ENCODE measurements at places on chromosomes 11 and 22.

- H3K27ac ChIP-seq, result no peak overlapping the region
- H3K36me3 ChIP-seq, result no peaks in the 10 kb centered on the region
- H3K27me3 ChIP-seq, result no peaks in the 10 kb centered on the region
- no peak for DNase-seq
These were observed 193.6 kb downstream of the CWF19L2 start for GRCh38 chr11:107263844-107264563.

DNA sequence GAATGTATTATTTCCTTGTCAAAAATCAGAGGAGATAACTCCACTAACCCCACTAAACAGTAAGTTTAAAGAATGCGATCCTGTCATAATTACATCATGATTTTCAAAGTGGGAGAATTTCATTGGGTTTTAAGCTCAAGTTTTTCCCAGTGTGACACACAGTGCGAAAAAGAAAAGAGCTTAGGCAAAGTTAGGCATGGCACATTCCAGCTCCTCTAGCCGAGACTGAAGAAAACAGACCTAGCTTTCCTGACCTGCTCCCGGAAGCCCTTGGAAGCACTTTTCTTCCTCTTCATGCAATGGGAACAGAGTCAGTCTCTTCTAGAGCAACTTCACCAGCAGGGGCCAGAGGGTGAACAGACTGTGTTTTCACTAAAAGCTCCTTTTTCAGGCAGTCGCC, 76.6 kb upstream of the AKIP1 start:
- H3K4me3 ChIP-seq, result no peak overlapping the region
- peaks cover 17% of the 10 kb centered on the region for H3K4me1 ChIP-seq
- H3K36me3 ChIP-seq, result peaks cover 5% of the 10 kb centered on the region
- H3K27ac ChIP-seq, result no peak overlapping the region

DNA sequence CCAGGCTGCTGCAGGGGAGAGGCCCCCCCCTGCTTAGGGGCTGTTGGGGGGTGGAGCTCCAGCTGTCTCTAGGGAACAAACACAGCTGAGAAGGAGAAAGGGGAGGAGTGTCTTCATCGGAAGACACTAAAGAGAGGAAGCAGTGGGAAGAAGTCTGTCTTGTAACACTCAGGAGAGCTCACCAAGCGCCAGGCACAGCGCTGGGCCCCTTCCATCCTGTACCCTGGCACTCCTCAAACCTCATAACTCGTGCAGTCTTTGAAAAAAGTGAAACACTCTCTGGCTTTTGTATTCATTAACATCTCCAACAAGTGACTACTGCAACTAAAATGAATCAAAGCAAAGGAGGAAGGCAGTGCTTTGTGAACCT, 67.4 kb upstream of the PRDM11 start:
- H3K27me3 ChIP-seq, result peaks cover 41% of the 10 kb centered on the region
- H3K36me3 ChIP-seq, result no peaks in the 10 kb centered on the region
- H3K4me3 ChIP-seq, result no peak overlapping the region
- H3K27ac ChIP-seq, result no peak overlapping the region
- no peak for DNase-seq

DNA sequence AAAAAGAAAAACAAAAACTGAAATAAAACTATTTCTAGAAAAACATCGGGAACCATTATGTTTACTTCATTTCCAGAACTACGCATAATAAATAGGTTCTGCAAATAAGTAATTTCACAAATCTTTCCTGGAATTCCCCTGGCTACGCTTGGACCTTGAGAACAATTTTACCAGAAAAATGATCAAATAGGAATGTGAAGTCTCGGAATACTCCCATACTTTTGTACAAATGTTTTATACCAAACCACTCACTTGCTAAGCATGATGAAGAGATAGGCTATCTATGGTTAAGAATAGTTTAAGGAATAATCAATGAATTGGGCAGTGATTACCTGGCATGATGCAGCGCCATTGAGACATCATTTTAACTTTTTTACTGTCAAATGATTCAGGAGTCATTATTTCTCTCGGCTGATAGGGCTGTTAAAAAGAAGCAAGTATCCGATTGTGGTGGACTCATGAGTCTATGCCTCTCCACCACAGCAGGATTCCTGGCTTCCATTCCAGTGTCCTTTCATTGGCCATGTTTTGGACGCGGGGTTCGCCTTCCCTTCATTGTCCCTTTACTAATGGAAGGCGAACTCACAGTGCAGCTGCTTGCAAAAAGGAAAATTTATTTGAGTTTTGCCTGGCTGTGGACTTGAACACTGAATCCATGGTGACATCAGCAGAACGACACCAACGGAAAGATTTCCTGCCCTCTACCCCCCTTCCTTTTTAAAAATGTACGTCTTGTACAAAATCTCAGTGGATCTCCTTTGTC, 39.9 kb upstream of the BLID start:
- H3K27me3 ChIP-seq, result peaks cover 22% of the 10 kb centered on the region
- no peak overlapping the region for H3K27ac ChIP-seq
- H3K4me3 ChIP-seq, result no peak overlapping the region

DNA sequence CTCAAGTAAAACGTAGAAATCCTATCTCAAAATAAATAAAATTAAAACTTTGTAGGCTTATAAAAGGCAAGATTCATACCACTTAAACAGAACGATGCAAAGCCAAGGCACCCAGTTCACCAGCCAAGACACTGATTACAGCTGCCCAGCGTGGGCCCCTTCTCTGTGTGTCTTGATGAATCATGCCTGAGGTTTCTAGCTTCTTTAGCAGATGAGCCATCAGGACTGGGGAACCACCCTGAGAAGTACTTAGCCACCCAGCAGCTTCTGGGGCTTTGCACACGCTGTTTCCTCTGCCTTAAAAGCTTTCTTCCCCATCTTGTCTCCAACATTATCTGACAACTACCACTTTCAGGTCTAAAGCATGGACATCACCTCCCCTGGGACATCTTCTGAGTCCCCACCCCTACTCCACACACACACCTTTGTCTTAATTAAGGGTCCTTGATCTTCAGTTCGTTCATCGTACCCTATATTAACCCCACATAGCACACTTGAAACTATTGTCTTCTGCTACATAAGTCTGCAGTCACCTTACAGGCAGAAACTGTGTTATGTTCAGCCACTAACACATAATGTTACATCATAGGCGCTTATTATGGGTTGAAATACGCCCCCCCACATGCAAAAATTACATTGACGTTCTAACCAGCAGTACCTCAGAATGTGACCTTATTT, 8.7 kb upstream of the LAYN start:
- H3K4me1 ChIP-seq, result peaks cover 2% of the 10 kb centered on the region
- no peak overlapping the region for H3K27ac ChIP-seq
- no peaks in the 10 kb centered on the region for H3K36me3 ChIP-seq

GRCh38 chr11:130691581-130691980, 224.7 kb downstream of the SNX19 start:
- no peak for DNase-seq
- H3K27ac ChIP-seq, result no peak overlapping the region
- H3K36me3 ChIP-seq, result no peaks in the 10 kb centered on the region

GRCh38 chr11:116731097-116731761, 41.6 kb downstream of the BUD13 start:
- H3K4me1 ChIP-seq, result peaks cover 3% of the 10 kb centered on the region
- peaks cover 32% of the 10 kb centered on the region for H3K27me3 ChIP-seq
- H3K4me3 ChIP-seq, result no peak overlapping the region
- H3K36me3 ChIP-seq, result peaks cover 1% of the 10 kb centered on the region
- H3K27ac ChIP-seq, result no peak overlapping the region

DNA sequence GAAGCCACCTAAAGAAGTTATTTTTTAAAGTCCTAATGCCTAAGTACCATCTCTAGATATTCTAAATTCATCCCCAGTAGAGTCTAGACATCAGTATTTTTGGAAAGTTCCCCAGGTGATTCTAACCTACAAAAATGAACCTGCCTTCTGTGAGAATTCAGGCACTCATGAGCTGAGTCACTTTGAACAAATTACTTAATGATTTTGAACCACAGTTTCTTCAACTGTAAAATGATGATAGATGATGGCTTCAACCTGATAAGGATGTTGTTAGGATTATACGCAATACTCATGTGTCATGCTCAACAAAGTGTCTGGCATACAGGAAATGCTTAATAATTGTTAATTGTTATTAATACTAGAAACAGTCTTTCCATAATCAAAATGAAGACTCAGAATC, 82.8 kb upstream of the OR5AK2 start:
- H3K27ac ChIP-seq, result no peak overlapping the region
- peaks cover 17% of the 10 kb centered on the region for H3K4me1 ChIP-seq
- DNase-seq, result no peak
- no peaks in the 10 kb centered on the region for H3K36me3 ChIP-seq

GRCh38 chr22:29256606-29257325, 11.0 kb downstream of the RHBDD3 start:
- no peaks in the 10 kb centered on the region for H3K27me3 ChIP-seq
- H3K4me3 ChIP-seq, result no peak overlapping the region
- no peak overlapping the region for H3K27ac ChIP-seq
- H3K36me3 ChIP-seq, result no peaks in the 10 kb centered on the region

DNA sequence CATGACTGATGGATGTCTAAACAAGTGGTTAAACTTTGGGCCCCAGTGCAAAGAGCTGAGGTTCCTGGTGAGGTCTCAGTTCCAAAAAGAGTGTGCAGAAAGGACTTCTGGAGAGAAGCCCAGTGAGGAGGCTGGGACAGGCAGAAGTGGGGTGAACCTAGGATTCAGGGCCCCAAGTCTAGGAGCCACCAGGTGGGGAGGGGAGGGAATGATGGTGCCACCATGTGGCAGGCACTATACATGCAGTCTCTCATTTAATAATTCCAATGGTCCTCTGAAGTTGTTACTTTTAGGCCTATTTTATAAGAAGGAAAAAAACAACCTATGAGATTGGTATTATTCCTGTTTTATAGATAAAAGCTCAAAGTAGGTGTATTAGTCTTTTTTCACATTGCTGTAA, 102.0 kb downstream of the INSC start:
- H3K36me3 ChIP-seq, result no peaks in the 10 kb centered on the region
- no peak for DNase-seq
- H3K4me3 ChIP-seq, result no peak overlapping the region
- no peaks in the 10 kb centered on the region for H3K27me3 ChIP-seq

DNA sequence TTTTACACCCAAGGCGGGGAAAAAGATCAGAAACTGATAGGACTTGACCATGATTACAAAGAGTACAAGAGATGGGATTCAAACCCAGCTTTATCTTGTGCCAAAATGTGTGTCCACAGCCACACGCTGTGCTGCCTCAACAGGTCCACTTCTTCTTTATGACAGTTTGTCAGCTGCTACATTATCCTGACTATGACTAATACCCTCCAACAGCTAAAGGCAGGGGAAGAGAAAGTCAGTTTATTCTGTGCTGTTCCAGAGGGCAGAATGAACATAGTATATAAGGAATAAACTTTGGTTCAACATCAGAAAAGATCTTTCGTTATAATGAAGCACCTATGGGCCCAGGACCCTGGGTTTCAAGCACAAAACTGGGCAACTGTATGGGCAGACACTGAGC, 668.2 kb upstream of the TENM4 start:
- H3K4me3 ChIP-seq, result no peak overlapping the region
- no peak for DNase-seq
- no peaks in the 10 kb centered on the region for H3K27me3 ChIP-seq
- no peak overlapping the region for H3K27ac ChIP-seq
- H3K4me1 ChIP-seq, result peaks cover 15% of the 10 kb centered on the region
- no peaks in the 10 kb centered on the region for H3K36me3 ChIP-seq

- H3K4me1 ChIP-seq, result no peaks in the 10 kb centered on the region
- no peak for DNase-seq
- no peak overlapping the region for H3K27ac ChIP-seq
- no peak overlapping the region for H3K4me3 ChIP-seq
- peaks cover 20% of the 10 kb centered on the region for H3K27me3 ChIP-seq
These were observed 2.3 kb downstream of the PRR33 start for GRCh38 chr11:1889224-1889930.

DNA sequence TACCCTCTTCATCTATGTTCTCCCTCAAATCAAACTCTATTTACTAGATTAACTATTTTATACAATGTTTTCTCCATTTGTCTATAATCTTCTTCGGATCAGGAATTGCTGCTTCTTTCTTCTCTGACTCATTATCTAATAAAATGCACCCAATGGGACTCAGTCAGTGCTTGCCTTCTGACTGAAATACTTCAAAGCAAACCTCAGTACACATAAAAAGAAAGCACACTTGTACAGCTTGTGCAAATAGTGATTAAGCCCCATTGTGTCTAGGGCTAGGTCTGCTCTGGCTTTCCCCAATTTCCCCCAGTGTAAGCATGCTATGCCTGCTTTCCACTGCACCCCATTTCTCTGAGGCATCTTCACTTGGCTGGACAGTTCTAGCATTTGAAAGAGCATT, 118.6 kb upstream of the C11orf87 start:
- no peak overlapping the region for H3K27ac ChIP-seq
- peaks cover 49% of the 10 kb centered on the region for H3K27me3 ChIP-seq

DNA sequence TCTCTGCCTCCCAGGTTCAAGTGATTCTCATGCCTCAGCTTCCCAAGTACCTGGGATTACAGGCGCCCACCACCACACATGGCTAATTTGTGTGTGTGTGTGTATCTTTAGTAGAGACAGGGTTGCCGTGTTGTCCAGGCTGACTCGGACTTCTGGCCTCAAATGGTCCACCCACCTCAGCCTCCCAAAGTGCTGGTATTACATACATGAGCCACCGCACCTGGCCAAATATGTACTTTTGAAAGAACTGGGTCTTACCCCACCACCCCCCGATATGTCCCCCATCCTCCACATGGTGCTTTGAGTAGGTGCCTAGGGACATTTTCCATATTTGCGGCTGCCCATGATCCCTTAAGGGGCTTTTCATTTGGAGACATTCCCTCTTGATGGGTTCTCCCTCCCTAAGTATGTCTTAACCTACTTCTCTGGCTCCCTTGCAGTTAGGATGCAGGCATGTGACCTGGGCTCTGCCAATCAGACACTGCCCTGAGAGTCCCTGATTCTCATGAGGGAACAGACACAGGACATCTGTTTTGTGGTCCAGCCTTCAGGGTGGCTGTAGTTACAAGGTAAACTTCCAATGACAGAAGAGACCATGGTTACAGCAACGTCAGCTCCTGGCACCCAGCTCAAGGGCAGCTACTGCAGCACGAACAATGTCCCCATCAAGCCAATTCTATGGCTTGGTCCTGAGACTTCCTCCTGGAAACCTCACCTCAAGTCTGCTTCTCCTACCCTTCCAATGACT, 48.4 kb downstream of the CHST1 start:
- DNase-seq, result no peak
- H3K36me3 ChIP-seq, result no peaks in the 10 kb centered on the region
- peaks cover under 1% of the 10 kb centered on the region for H3K27me3 ChIP-seq
- H3K4me1 ChIP-seq, result no peaks in the 10 kb centered on the region

DNA sequence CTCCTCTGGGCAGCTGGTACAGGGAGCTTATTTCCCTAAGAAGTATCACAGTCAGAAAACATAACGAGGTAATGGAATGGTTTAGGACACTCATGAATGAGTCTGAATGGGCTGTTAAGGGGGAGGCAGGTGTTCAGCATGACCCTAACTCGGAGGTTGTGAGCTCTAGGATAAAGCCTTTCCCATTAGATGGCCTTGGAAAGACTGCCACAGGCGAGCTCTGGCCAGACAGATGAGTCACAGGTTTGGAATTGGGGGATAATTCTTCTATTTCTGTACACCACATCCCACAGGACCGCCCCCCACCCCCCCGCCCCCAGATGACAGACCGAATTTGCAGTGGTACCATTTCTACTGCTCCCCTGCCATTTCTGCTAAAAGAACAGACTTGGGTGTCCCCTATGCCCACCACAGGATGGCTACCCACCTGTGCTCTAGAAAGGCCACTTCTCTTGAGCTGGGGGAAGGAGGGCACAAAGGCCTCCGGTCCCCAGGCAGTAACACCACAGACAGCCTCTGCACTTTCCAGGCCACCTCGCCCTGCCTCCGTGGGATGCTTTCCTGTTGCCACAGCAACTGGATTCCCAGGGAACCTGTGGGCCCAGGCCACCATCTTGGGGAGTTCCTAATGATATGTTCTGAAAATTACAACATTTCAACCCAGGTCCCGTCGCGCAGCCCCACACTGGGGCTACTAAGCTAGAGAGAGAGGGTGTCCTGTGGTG, 76.7 kb downstream of the TRIM29 start:
- no peaks in the 10 kb centered on the region for H3K36me3 ChIP-seq
- DNase-seq, result no peak
- no peak overlapping the region for H3K4me3 ChIP-seq
- H3K27me3 ChIP-seq, result peaks cover 44% of the 10 kb centered on the region
- no peak overlapping the region for H3K27ac ChIP-seq

All from progenitor cell of endocrine pancreas (in vitro differentiated cells).